ENCODE measurements at places on chromosomes 16 and 17. TPM values are rescaled to one million over a fixed set of nuclear protein-coding genes. Genes with fewer than 3 reads are reported as not detected.

DNA sequence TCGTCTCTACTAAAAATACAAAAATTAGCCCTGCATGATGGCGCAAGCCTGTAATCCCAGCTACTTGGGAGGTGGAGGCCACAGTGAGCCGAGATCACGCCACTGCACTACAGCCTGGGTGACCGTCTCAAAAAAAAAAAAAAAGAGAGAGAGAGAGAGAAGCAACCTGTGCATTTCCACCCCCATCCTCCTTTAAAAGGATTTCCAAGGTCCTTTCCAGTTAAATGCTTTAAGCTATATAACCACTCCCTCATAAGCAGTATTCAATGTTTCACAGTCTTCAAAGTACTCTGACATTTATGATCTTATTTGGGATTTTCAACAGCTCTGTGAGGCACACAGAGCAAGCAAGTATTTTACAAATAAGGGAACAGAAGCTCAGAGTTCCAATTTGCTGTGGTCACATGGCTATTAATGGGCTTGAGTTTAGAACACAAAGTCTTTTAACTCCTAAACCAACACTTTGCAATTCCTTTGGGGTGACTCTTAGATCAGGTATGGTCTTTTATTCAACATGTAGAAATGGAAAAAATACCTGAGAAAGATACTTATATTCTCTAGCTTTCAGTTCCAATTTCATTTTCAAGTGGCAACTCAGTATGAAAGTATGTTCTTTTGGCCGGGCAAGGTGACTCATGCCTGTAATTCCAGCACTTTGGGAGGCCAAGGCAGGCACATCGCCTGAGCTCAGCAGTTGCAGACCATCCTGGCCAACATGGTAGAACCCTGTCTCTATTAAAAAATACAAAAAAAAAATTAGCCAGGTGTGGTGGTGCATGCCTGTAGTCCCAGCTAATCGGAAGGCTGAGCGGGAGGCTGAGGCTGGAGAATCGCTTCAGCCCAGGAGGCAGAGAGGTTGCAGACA lies 31.3 kb downstream of the SPOP start:
- peaks cover 64% of the 10 kb centered on the region for H3K4me1 ChIP-seq
- peak overlapping the region; percentile 49 for H3K4me3 ChIP-seq
- H3K27ac ChIP-seq, result peak overlapping the region; percentile 89
- no peaks in the 10 kb centered on the region for H3K36me3 ChIP-seq

DNA sequence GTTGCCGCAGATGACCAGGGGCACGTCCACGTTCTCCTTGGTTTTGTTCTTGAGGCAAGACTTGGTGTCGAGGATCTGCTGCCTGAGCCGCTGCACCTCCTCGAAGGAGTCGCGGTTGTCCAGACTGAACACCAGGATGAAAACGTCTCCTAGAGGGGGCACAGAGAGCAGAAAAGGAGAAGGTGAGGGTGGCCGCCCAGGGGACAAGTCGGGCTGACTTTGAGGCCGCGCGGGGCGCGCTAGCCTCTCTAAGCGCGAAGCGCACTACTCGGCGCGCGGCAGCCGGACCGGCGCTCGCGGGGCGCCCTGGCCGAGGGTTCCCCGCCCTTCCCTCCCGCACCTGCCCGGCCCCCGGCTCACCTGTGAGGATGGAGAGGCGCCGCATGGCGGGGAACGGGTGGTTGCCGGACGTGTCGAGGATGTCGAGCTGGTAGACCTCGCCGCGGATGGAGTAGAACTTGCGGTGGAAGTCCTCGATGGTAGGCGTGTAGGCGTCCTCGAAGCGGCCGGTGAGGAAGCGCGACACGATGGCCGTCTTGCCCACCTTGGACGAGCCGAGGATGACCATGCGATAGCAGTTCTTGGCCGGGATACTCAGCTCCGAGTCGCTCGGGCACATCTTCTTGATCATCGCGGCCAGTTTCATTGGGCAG lies 533 bp downstream of the RASD1 start:
- H3K36me3 ChIP-seq, result peaks cover 18% of the 10 kb centered on the region
- peaks cover 21% of the 10 kb centered on the region for H3K4me1 ChIP-seq
- peak overlapping the region; percentile 89 for H3K27ac ChIP-seq
- no peaks in the 10 kb centered on the region for H3K27me3 ChIP-seq
- peak overlapping the region; percentile 84 for H3K4me3 ChIP-seq

The SBK1 gene
- 5.5 TPM for total RNA-seq

The CBLN1 gene
- total RNA-seq, result 0.54 TPM

DNA sequence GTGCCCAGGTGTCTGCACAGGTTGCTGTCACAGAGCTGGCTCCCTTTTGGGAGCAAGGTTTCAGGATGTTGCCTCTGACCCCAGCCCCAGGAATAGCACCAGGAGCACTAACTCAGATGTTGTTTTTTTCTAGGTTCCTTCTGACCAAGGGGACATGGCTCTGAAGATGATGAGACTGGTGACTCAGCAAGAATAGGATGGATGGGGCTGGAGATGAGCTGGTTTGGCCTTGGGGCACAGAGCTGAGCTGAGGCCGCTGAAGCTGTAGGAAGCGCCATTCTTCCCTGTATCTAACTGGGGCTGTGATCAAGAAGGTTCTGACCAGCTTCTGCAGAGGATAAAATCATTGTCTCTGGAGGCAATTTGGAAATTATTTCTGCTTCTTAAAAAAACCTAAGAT lies 28.1 kb downstream of the SCPEP1 start:
- peaks cover 3% of the 10 kb centered on the region for H3K36me3 ChIP-seq
- no peaks in the 10 kb centered on the region for H3K27me3 ChIP-seq
- no peak for DNase-seq
- H3K27ac ChIP-seq, result no peak overlapping the region
- no peaks in the 10 kb centered on the region for H3K4me1 ChIP-seq
- no peak overlapping the region for H3K4me3 ChIP-seq

GRCh38 chr16:676913-677312 lies 1.4 kb downstream of the RHBDL1 start:
- H3K4me3 ChIP-seq, result no peak overlapping the region
- no peak for DNase-seq
- no peak overlapping the region for H3K27ac ChIP-seq
- H3K36me3 ChIP-seq, result peaks cover 23% of the 10 kb centered on the region
- peaks cover 18% of the 10 kb centered on the region for H3K4me1 ChIP-seq

The KRT28 gene
- not detected for total RNA-seq

The LAT gene
- 1.6 TPM for total RNA-seq

DNA sequence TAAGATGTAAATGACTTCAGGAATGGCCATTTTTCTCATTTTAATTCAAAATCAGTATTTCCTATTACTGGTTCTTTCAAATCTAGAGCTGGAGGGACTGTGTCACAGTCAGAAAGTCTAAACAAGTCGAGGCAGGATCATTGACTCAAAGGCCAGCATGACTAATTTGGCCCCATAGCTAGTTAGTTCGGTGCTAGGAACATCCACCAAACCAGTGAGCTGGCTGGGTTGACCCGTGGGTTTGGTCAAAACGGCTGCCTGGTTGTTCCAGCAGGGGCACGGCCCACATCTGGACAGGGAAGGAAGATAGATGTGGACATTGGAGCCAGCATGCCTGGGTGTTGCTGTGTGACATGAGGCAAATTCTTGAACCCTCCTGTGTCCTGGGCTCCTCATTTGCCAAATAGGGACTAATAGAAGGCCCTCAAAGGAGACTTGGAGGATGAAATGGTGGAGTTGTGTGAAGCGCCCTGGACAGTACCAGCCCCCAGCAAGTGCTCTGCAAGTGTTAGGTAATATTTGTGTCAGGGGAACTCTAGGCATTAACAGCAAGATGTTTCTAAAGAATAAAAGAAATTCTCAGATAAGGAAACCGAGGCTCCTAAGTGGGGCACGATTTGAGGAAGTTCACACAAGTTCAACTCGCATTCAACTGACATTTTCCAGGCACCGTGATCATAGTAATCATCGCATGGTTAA lies 46.2 kb downstream of the MEOX1 start:
- no peaks in the 10 kb centered on the region for H3K4me1 ChIP-seq
- no peaks in the 10 kb centered on the region for H3K36me3 ChIP-seq
- H3K27ac ChIP-seq, result no peak overlapping the region
- peak; percentile 37 for DNase-seq
- no peaks in the 10 kb centered on the region for H3K27me3 ChIP-seq
- no peak overlapping the region for H3K4me3 ChIP-seq

The TMEM100 gene
- 2.4 TPM for total RNA-seq

DNA sequence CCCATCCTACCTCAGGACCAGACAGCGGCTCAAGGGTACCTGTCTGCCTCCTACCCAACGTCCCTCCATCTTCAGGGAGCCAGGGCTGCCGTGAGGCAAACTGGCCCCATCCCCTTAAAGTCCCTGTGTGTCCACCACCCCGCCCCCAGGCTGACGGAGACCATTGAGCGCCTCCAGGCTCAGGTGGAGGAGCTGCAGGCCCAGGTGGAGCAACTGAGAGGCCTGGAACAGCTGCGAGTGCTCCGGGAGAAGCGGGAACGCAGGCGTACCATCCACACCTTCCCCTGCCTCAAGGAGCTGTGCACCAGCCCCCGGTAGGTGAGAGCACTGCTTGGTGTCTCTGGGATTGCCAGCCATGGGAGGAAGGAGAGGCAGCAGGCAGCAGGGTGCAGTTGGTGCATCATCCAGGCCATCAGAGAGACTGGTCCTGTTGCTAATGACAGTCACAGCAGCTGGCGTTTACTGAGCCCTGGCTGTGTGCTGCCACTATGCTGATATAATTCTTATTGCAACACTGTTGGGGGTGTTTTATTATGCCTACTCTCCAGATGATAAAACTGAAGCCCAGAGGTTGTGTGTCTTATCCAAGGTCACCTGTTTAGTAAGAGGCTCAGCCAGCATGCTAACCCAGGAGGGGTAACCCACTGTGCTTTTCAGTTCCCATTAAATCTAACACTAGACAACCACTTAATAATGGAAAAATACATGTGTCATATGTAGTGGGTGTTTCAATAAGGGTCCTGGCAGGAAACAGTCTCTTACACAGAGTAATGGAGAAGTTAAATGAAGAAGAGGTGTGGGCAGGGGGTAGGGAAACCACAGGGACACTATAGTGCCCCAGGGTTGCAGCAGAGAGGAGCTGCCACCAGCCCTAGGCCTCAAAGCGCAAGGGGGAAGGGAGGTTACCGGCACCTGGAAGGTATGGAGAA lies 10.3 kb upstream of the MRPL58 start:
- H3K36me3 ChIP-seq, result no peaks in the 10 kb centered on the region
- H3K27ac ChIP-seq, result no peak overlapping the region
- no peak overlapping the region for H3K4me3 ChIP-seq
- H3K27me3 ChIP-seq, result no peaks in the 10 kb centered on the region
- no peaks in the 10 kb centered on the region for H3K4me1 ChIP-seq

DNA sequence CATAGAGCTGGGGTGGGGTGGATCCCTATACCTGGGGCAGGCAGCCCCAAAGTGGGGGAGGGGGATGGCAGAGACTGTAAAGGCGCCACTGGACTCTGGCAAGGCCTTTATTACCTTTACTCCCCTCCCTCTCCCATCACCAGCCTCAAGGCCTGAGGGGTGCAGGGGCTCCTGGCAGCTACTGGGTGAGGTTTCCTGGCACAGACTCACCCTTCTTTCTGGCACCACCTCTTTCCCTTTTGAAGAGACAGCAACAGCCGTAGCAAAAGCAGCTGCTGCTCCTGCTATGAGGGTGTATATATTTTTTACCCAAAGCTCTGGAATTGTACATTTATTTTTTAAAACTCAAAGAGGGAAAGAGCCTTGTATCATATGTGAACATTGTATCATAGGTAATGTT lies 17.6 kb downstream of the RAPGEFL1 start:
- H3K27me3 ChIP-seq, result no peaks in the 10 kb centered on the region
- H3K27ac ChIP-seq, result no peak overlapping the region
- no peaks in the 10 kb centered on the region for H3K36me3 ChIP-seq
- no peak for DNase-seq
- H3K4me1 ChIP-seq, result peaks cover 4% of the 10 kb centered on the region
- H3K4me3 ChIP-seq, result no peak overlapping the region

- H3K27ac ChIP-seq, result no peak overlapping the region
- peaks cover 18% of the 10 kb centered on the region for H3K27me3 ChIP-seq
- DNase-seq, result no peak
Measured at GRCh38 chr17:48487221-48487620, 43.6 kb downstream of the HOXB1 start.

DNA sequence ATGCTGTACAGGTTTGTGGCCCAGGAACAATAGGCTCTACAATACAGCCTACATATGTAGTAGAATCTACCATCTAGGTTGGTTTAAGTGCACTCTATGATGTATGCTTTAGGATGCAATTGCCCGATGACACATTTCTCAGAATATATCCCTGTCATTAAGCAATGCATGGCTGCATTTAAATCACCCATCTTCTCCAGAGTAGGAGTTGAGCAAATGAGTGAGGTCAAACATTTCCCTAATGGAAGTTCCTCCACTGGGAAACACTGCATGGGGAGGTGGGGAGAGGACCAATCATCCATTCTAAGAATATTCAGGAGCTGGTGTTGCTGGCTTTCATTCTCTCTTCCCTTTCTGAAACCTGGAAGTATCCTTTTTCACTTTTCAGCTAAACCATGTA lies 2.0 kb upstream of the PCTP start:
- no peak for DNase-seq
- H3K4me1 ChIP-seq, result peaks cover 15% of the 10 kb centered on the region
- H3K36me3 ChIP-seq, result peaks cover 7% of the 10 kb centered on the region
- no peak overlapping the region for H3K4me3 ChIP-seq

DNA sequence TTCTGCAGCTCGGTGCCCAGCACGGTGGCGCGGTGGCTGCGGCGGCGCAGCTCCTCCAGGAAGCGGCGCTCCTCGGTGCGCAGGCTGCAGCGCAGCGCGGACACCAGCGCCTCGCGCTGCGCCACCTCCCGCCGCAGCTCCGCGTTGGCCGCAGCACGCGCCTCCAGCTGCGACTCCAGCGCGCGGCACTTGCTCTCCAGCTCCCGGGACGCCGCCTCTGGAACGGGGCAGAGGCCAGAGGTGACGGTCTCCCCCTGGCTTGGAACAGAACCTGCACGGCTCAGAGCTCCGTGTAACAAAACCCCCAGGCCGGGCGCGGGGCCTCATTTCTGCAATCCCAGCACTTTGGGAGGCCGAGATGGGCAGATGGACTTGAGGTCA lies 13.2 kb upstream of the CLUH start:
- peak overlapping the region; percentile 55 for H3K4me3 ChIP-seq
- H3K4me1 ChIP-seq, result no peaks in the 10 kb centered on the region
- no peak overlapping the region for H3K27ac ChIP-seq
- H3K27me3 ChIP-seq, result no peaks in the 10 kb centered on the region
- H3K36me3 ChIP-seq, result no peaks in the 10 kb centered on the region

The GRAP gene
- 2.2 TPM for total RNA-seq

The CDH8 gene
- total RNA-seq, result 0.82 TPM

The NOTUM gene
- 1.9 TPM for total RNA-seq

The CD300LB gene
- total RNA-seq, result not detected

- H3K36me3 ChIP-seq, result no peaks in the 10 kb centered on the region
- DNase-seq, result peak; percentile 18
- H3K27me3 ChIP-seq, result no peaks in the 10 kb centered on the region
Measured at GRCh38 chr17:40558300-40558889, 6.9 kb downstream of the CCR7 start.

- peak; percentile 84 for DNase-seq
- no peaks in the 10 kb centered on the region for H3K27me3 ChIP-seq
- peak overlapping the region; percentile 63 for H3K27ac ChIP-seq
- H3K36me3 ChIP-seq, result no peaks in the 10 kb centered on the region
- no peaks in the 10 kb centered on the region for H3K4me1 ChIP-seq
- no peak overlapping the region for H3K4me3 ChIP-seq
Measured at GRCh38 chr17:17361867-17362539, 58.8 kb downstream of the NT5M start.

Data from psoas muscle (tissue), 8 donors.